ENCODE measurements at places on chromosomes 12 and 14.

- no peak for DNase-seq
Measured at GRCh38 chr14:101451166-101451565, 110.1 kb upstream of the DIO3 start.

GRCh38 chr12:30988646-30989286 lies 62.2 kb downstream of the TSPAN11 start:
- DNase-seq, result no peak

DNA sequence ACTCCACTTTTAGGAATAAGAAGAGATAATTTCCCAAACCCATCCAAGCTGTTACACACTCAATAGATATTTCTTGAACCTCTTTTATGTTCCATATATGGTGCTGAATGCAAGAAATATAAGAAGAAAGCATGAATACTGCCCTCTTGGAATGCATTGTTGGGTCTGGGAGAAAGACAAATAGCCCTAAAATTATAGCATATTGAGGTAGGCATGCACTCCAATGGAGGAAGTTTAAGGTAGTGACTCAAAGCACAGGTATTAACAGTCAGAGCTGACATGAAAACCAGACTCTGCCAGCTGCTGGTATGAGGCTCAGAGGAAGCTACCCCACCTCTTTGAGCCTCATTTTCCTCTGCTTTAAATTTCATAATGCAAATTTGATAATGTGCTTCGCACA lies 261.3 kb upstream of the NOS1 start:
- no peak for DNase-seq

GRCh38 chr12:94404854-94405253 lies 54.8 kb downstream of the CEP83 start:
- no peak for DNase-seq

GRCh38 chr14:30271811-30272323 lies 287.1 kb upstream of the G2E3 start:
- no peak for DNase-seq

DNA sequence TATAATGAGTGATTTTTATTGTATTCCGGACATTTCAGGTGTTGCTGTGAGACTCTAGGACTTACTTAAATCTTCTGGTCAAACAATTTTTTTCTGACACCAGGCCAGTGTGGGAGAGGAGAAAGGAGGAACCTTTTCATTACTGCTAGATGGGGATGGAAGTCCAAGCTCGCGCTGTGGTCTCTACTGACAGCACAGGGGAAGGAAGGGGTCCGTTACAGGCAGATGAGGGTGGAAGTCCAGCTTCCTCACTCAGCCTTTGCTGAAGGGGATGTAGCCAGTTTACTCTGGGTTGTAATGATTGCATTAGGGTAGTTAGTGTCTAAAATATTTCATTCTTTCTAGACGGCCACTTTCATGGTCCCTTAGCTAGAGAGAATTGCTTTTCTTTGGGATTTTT lies 26.3 kb upstream of the ST8SIA1 start:
- no peak for DNase-seq

GRCh38 chr12:45619736-45620135 lies 109.8 kb upstream of the ARID2 start:
- DNase-seq, result no peak

- no peak for DNase-seq
Measured at GRCh38 chr14:37587881-37588666, 7.0 kb downstream of the FOXA1 start.

GRCh38 chr14:96782436-96782835 lies 14.7 kb upstream of the VRK1 start:
- no peak for DNase-seq

Data from CD4-positive, alpha-beta T cell treated with Interleukin-15 for 4 hours (primary cell).